ENCODE measurements at places on chromosomes 2 and 18. TPM values are rescaled to one million over a fixed set of nuclear protein-coding genes. Genes with fewer than 3 reads are reported as not detected.

GRCh38 chr2:206408323-206409320, 34.7 kb upstream of the ADAM23 start:
- no peak for DNase-seq

DNA sequence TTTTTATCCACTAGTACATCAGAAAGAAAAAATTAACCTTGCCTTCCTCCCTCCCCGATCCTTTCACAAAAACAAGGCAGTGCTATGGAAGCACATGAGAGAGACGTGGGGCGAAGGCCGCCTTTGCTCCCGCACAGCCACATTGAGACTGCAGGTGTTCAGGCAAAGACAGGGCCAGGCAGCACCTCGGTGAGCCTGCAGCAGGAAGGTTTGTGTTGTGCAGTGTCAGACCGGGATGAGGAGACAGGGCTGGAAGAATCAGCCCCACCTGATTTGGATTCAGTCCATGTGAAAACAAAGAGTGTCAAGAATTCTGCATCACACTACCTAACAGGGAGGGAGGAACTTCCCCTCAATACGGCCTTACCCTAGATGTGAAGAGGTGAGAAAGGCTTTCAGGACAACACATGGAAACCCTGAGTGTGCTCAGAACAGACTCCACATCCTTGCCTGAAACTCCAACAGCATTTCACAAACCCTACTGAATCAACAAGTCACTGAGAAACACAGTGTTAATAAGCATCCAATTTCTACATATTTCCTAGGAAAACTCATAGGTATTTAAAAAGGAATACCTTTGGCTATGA, 59.6 kb downstream of the HDAC4 start:
- DNase-seq = no peak

- no peak for DNase-seq
These were observed 76.6 kb downstream of the TGOLN2 start for GRCh38 chr2:85251070-85251616.

The CHST9 gene
- 8.3 TPM for total RNA-seq

The MZT2A gene
- 401 TPM for total RNA-seq

The ALK gene
- total RNA-seq = 0.08 TPM

GRCh38 chr2:29492701-29493100, 377.5 kb downstream of the CLIP4 start:
- no peak for DNase-seq

- DNase-seq = no peak
These were observed 128.6 kb downstream of the PARD3B start for GRCh38 chr2:204673877-204674276.

GRCh38 chr2:238103465-238104225, 3.5 kb downstream of the ESPNL start:
- DNase-seq = peak; percentile 37

DNA sequence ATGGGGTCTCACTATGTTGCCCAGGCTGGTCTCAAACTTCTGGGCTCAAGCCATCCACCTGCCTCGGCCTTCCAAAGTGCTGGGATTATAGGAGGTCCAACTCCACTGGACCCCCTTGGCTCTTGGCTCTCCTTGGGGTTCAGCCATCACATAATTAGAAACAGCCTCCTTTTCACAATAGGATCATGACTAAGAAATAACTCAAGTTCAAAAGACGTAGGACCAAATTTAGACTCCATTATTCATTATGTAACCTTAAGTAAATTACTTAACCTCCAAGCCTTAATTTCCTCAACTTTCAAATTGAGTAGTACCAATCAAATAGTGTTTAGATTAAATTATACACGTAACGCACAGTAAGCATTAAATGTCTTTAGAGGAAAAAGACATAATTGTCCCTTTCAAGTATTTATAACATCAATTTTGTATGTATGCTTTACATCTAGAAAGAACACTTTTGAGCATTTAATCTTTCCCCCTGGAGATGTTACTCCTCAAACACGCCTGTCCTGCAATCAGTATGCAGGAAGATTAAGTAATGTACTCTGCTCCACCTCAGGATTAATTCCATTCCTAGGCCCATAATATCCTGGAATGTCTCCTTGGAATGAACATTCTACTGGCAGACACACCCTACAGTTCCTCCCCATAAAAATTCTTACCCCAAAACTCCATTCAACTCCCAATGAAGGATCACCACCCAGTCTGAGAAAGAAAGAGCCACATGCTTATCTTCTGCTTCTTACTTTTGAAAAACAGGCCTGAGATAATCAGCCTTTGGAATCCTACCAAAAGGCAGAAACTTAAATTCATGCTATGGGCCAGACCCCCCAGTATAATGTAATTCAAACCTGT, 49.1 kb downstream of the COBLL1 start:
- no peak for DNase-seq

- no peak for DNase-seq
These were observed 500.4 kb downstream of the PARD3B start for GRCh38 chr2:205045706-205046105.

GRCh38 chr2:56542213-56542612, 358.4 kb downstream of the CCDC85A start:
- no peak for DNase-seq

DNA sequence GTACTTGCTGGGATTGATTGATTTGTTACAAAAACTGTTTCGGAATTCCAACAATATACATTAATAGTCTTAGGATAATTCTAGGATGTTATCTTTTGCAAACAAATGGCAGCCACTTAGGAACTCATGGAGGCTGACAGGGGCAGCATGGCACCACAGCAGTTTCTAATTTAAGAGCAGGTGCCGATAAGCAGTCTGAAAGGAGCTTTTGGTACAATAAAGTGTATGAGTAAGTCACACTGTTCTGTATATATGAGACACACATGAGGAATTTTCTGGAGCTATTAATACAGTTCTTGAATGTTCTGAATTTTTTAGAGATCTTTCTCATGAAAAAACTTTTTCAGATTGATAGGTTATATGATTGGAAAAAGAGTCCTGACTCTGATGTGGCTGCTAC, 52.2 kb downstream of the EIF5B start:
- no peak for DNase-seq

- no peak for DNase-seq
These were observed 6.1 kb downstream of the SLC66A2 start for GRCh38 chr18:79945118-79946042.

DNA sequence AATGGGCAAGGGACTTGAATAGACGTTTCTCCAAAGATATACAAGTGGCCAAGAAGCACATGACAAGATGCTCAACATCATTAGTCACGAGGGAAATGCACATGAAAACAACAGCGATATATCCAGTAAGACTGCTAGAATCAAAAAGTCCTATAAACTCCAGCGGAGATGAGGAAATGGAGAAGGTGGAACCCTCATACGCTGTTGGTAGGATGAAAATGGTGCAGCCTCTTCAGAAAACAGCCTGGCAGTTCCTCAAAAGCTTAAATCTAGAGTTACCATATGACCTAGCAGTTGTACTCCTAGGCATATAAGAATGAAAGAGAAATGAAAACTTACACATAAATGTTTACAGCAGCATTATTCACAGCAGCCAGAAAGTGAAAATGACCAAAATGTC, 48.1 kb downstream of the HPCAL1 start:
- DNase-seq = no peak

The SCG2 gene
- not detected for total RNA-seq

The ONECUT2 gene
- 0.03 TPM for total RNA-seq

- DNase-seq = no peak
These were observed 3.4 kb downstream of the C2orf80 start for GRCh38 chr2:208186465-208186864.

The TLX2 gene
- total RNA-seq = not detected

The CAPN14 gene
- 0.35 TPM for total RNA-seq

- DNase-seq = no peak
These were observed 13.3 kb downstream of the DNAJC27 start for GRCh38 chr2:24958411-24958935.

GRCh38 chr2:189639007-189639609, 22.2 kb upstream of the ASNSD1 start:
- no peak for DNase-seq

- DNase-seq = peak; percentile 96
These were observed 25.1 kb upstream of the TMEM182 start for GRCh38 chr2:102736410-102737409.

GRCh38 chr2:65425276-65425675, 7.1 kb downstream of the SPRED2 start:
- no peak for DNase-seq

GRCh38 chr18:50955253-50955652, 12.6 kb upstream of the ELAC1 start:
- DNase-seq = no peak

- no peak for DNase-seq
These were observed 46.2 kb downstream of the HPCAL1 start for GRCh38 chr2:10348891-10349290.

The SERPINB3 gene
- total RNA-seq = not detected

DNA sequence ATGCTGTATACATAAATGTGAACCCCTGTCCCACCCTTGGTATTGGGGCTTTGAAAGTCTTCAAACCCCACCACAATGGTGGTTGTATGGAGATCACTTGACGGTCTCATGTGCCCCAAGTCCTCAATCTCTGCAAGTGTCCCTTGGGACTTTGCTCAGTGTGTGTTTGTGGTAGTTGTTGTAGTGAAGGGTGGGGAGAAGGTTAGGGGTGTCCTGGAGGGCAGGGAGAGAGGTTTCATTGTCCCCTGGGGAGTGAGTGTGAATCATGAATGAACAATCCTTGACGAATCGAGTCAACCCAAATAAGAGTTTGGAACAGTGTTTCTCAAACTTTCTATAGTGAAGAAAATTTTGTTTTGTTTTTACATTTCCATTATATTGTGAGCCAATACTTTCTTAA, 28.1 kb downstream of the COL4A3 start:
- no peak for DNase-seq

GRCh38 chr2:43851011-43851980, 12.5 kb downstream of the ABCG8 start:
- no peak for DNase-seq

DNA sequence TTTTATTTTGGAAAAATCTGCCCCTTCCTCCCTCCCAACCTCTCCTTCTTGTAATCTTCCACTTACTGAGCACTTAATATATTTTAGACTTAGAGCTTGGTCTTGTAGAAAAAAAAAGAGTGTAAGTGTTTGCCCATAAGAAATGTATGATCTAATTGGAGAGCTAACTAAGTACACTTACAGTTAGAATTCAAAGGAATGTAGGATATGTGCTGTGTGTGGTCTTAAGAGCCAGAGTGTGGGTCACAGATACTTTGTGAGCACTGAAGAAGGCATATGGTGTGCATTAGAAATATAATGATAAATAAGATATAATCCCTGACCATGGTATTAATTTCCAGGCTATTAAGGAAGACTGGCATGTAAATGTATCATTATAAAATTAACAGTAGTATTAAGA, 91.8 kb upstream of the ZNF521 start:
- DNase-seq = no peak

DNA sequence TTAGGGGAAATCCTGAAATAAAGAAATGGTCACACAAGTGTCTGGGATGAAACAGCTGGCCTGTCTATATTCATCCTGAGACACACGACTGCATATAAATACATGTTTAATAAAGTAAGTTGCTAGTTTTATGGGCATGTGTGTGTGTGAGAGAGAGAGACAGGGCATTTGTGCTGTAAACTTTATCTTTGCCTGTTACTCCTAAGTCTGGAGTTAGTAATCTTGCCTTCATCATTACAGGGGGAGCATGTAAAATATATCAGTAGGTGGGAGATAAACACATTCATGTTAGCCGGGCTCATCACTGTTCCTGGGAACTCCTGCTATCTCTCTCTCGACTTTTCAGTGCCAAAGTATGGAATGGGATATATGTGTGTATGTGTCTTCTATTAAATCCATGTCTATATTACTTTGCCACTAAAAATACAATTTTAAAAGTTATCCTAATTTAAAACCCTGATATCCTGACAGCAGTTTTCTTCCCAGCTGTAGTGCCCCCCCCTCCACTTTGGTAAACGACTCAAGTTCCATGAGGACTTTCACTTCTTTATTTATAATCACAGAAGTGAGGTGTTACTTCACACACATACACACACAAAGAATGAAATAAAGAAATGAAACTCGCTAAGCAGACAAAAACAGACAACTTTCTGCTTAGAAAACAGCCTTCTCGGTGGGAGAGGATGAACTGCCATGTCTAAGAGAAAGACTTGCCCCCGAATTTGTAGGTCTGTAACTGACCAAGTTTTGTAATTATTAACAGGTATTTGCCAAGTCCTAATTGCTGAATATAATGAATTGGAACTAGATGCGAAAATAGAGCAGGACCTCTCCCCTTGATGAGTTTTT, 947 bp downstream of the ZEB2 start:
- no peak for DNase-seq

- no peak for DNase-seq
These were observed 343.1 kb upstream of the SLC39A10 start for GRCh38 chr2:195313962-195314361.

GRCh38 chr2:133344849-133345248, 223.4 kb downstream of the NCKAP5 start:
- DNase-seq = no peak

The SATB2 gene
- total RNA-seq = 1.1 TPM

The TEX44 gene
- total RNA-seq = not detected

The MGAT4A gene
- total RNA-seq = 19.3 TPM

DNA sequence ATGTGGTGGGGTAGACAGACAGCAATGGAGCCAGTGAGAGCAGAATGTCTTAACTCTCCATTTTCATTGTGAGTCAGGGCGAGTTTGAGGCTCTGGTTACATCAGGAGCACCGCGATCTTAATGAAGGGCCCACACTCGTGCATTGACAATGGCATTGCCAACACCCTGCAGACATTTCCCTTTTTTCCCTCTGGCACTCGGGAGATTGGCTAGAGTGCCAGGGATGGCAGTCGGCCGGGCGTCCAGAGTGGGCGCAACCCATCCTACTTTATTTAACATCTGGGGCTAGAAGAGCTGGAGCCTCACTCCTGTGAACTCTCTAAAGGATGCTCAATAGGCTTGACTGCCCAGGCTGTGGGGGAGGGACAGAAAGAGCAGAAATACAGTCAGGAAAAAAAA, 9.7 kb downstream of the PROKR1 start:
- no peak for DNase-seq

The TTC27 gene
- 8.1 TPM for total RNA-seq

DNA sequence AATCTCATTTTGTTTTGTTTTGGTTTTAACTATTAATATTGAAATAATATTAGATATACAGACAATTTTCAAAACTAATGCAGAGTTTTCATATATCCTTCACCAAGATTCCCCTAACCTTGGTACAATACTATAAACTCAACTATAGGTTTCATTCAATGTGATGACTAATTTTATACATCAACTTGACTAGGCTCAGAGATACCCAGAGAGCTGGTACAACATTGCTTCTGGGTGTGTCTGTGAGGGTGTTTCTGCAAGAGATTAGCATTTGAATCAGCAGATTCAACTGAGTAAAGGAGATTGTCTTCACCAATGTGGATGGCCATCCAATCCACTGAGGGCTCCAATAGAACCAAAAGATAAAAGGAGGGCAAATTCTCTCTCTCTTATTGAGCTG, 221.3 kb upstream of the CRIM1 start:
- no peak for DNase-seq

The IL36RN gene
- total RNA-seq = not detected

GRCh38 chr2:67922080-67922785, 140.6 kb downstream of the C1D start:
- no peak for DNase-seq

The BMP10 gene
- 0.35 TPM for total RNA-seq

GRCh38 chr2:70948337-70949003, 12.8 kb downstream of the ATP6V1B1 start:
- peak; percentile 80 for DNase-seq
